Large intestine (tissue), 12 donors: ENCODE measurements at places on chromosomes 12 and 14.

DNA sequence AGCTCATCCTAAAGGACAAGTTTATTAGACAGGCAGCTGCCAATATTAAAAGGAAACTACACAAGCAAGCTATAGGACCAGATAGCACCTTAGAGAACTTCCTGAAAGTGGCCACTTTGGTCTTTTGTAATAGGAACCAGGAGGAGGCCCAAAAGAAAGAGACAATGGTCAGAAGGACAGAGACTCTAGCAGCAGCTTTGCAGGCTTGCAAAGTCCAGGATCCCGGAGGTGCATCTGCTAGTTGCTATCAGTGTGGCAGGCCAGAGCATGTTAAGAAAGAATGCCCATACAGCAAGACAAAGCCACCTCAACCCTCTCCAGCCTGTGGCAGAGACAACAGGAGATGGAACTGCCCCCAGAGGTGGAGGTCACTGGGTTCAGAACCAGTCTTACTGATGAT is 23.4 kb downstream of the APOBEC1 start:
- no peak for DNase-seq

- DNase-seq, result no peak
These were observed 2.0 kb downstream of the EFCAB11 start for GRCh38 chr14:89952576-89952975.

- no peak for DNase-seq
These were observed 147.5 kb downstream of the KITLG start for GRCh38 chr12:88432531-88433490.

- no peak for DNase-seq
These were observed 19.9 kb downstream of the TMEM233 start for GRCh38 chr12:119613319-119613936.

GRCh38 chr14:71426001-71426400 is 506.2 kb upstream of the RGS6 start:
- DNase-seq, result no peak

DNA sequence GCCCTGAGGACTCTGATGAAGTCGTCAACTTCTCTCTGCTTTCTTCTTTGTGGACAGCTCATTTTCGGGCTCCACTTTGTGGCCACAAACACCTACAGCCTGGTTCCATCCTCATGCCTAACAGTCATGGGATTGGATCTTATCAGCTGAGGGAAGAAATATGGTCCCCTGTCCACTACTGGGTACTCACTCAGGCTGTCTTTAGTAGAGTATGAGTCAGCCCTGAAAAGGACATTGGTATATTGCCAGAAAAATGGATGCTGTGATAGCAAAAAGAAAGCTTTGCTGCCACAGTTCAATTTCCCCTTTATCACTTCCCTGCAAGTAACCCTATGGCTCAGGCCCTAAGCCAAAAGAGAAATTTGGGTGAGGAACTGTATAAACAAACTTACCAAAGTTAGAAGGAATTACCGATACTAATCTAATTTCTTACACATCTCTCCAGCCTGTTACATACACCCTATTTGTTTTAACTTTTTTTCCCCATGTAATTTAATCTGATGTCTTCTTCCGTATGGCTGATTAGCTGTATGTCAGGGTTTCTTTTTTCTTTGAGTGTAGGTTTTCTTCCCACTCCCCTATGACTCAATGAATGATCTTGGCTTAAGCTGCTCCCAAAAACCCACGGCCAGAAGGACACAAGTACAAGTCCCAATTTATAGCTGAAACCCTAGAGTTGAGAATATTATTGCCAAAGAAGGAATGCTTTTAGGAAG is 29.1 kb downstream of the MTHFD1 start:
- DNase-seq, result no peak
